GM23248 (cell line): ENCODE measurements at places on chromosomes 2 and 18.

DNA sequence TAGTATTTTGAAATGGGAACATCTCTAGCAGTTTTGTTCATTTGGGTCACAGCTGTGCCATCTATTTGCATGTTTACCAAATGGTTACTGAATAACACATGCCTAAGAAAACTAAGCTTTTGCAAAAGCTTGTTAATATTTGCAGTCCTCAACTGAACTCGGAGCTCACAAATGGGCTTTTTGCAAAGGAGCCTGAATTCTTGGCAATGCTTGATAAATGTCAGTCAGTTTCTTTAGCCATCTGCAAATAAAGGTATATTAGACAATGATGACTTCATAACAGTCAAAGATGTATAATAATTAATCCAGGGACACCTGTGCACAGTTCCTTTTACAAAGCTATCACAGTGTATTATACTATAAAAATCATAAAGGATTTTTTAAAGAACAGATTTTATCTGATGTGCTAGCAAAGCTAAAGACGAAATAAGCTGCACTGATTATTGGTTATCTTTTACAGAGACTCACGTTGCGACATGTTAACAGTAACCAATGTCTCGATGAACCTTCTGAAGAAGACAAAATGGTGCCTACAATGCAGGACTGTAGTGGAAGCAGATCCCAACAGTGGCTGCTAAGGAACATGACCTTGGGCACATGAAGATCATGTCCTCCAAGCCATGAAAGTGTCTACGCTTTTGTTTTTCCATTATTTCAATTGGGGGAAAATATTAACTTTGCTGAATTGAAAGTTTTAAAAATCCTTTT, 248.4 kb upstream of the KCNJ3 start:
- DNase-seq = no peak

- no peak for DNase-seq
Observed at GRCh38 chr2:59176737-59177136, 935.6 kb upstream of the FANCL start.

DNA sequence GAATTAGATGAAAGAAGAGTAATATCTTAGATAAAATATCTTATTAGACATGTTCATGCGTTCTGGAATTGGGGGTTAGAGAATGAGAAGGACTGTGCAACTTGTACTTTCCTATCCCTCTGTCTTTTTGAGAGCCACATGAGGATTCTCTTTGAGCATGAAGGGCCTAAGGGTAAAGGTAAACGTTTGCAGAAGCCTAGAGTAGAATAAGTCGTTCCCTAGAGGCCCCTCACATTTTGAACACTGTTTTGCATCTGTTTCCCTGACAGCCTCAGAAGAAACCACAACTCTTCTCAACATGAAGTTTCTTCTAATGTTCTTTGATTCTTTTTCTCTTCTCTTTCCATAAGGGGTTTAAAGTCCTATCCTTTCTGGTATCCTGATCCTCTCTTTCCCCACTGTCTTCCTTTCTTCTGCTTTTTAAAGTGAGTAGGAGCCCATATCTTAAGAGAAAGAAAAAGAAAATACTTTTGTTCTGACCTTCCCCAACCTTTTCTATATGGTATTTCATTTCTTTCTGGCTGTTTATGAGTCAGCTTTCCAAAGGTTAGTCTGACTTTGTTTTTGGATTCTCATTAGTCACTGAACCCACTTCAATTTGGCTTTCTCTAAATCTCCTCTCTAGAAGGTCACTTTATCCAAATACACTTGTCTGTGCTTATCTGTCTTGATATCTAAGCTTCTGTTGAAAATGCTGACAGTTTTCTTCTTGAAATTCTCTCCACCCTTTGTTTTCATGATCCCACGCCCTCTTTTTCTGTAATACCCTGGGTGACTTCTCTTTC, 34.8 kb downstream of the PPP1R1C start:
- peak; percentile 45 for DNase-seq

- peak; percentile 85 for DNase-seq
Observed at GRCh38 chr2:27715318-27716210, 51.9 kb downstream of the SLC4A1AP start.

- peak; percentile 40 for DNase-seq
Observed at GRCh38 chr2:221895366-221896121, 323.4 kb upstream of the EPHA4 start.

DNA sequence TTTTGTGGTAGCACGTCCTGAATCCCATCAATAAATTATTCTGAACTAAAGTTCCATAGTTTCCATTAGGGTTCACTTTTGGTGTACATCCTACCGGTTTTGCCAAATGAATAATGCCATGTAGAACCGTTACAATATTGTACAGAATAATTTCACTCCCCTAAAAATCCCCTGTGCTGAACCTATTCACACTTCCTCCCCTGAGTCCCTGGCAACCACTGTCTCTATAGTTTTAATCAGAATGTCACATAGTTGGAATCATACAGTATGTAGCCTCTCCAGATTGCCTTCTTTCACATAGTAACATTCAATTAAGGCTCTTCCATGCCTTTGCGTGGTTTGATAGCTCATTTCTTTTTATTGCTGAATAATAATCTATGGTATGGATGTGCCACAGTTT, 9.6 kb upstream of the CASP8 start:
- no peak for DNase-seq

DNA sequence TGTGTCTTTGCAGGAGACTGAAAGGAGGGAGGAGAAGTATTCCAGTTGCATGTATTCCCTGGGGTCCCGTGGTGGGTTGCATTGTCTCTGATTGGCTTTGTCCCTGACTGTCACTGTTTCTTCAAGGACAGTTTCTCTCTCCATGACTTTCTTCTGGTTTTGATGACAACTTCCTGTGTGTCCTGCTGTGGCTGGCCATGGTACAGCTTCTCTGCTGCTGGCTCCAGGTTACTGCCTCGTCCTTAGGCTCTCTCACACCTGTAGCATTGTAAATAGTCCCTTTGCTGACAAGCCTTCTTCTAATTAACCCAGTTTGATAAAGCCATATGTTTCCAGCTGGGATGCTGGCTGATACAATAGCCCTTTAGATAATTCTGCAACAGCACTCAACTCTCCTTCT, 129.0 kb downstream of the LPIN1 start:
- DNase-seq = no peak
